ENCODE measurements at places on chromosomes 5 and 9. TPM values are rescaled to one million over a fixed set of nuclear protein-coding genes. Genes with fewer than 3 reads are reported as not detected.
A peak's percentile ranks its signal among the peaks of the same experiment; 100 is the strongest.

GRCh38 chr5:9431151-9431495 lies 114.8 kb downstream of the SEMA5A start:
- DNase-seq, result no peak

GRCh38 chr5:111935009-111935408 lies 178.0 kb upstream of the NREP start:
- DNase-seq, result no peak

GRCh38 chr9:69497816-69498215 lies 172.8 kb downstream of the ENTREP1 start:
- DNase-seq, result no peak

DNA sequence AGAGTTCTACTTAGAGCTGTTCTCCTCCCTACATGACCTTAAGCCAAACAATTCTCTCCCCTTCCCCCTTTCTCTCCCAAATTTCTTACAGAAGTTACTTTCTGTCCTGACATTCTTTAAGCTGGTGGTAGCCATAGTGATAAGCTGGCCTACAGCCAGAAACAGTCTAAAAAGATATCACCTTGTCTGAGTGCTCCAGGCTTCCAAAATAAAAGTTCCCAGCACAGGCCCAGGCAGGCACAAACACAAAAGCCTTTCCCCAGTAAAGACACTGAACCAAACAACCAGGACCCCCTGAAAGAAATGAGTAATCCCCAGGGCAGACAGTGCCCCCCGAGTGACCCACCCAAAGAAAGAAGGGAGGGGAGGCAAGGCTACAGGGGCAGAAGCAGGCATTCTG lies 19.2 kb downstream of the SIL1 start:
- no peak for DNase-seq

DNA sequence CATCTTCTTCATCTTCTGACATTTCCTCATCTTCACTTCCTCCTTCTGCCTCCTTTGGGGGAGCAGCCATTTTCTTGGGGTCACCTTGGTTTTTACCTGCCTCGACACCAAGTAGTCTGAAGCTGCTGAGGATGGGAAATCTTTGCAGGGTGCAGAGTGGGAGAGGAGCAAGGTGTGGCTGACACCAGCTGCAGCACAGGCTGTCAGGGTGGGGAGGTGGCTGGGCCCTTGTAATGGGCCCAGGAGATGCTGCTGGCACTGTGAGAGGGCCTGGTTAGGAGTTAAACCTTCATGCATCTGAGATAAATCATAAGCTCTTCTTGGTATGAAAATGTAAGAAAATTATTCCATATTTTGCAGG lies 7.7 kb downstream of the RABL6 start:
- DNase-seq, result no peak

GRCh38 chr9:127777368-127777980 lies 992 bp downstream of the SH2D3C start:
- no peak for DNase-seq

DNA sequence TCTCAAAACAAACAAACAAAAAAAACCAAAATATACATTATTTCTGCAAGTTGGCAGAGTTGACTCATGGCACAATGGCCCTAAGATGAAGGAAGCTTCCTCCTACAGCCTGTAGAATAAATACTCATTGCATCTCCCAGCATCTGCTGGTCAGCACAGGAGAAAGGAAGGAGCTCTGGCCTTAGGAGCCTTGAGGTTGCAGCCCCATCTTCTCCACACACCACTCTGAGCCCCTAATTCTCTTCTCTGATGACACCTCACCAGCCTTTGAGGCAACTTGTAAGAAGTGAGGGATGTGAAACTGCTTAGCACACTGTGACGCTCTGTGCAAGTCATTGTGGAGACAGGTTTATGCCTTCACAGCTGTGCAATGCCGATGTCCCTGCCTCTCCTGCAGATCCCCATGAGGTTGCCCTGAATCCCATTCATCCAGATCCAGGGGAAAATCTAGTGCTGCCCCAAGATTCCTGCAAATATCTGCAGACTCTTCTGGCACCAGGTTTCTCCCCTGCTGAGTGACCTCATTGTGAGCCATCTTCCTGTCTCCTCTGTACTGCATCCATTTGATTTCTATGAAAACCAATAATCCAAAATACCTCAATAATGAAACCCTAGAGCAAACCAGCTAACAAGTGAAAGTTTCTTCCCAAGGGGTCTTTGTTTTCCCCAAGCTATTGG lies 65.3 kb upstream of the TGFBR1 start:
- DNase-seq, result no peak

GRCh38 chr5:143139585-143139984 lies 263.9 kb downstream of the NR3C1 start:
- no peak for DNase-seq

Gene PCDHB14
- 5.4 TPM for polyA plus RNA-seq

DNA sequence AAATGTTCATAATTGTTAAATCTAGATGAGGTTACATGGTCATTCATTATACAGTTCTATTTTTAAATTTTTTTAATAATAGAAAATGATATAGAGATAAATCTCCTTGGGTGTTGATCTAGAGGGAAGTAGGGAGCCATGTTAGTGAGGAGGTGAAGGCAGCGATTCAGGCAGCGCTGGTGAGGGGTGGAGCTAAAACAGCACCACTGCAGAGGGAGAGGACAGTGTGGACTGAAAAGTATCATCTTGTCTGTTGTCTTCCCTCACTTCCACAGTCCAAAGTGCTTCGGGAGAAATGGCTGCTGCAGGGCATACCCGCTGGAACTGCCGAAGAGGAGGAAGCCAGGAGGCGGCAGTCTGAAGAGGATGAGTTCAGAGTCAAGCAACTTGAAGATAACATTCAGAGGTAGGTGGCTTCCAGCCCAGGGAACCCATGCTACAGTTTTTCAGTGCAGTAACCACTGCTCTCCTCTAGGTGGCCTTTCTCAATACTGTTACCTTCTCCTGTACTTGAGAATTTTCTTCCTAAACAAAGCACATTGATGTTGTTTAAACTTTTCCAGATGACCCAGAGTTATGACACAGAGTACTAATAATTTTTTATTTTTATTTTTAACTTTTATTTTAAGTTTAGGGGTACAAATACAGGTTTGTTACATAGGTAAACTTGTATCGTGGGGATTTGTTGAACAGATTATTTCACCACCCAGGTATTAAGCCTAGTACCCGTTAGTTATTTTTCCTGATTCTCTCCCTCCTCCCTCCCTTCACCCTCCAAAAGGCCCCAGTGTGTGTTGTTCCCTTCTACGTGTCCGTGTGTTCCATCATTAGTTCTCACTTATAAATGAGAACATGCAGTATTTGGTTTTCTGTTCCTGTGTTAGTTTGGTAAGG lies 100.5 kb downstream of the PALM2AKAP2 start:
- no peak for DNase-seq

- peak; percentile 43 for DNase-seq
Measured at GRCh38 chr5:159101685-159102084, 2.0 kb upstream of the EBF1 start.

DNA sequence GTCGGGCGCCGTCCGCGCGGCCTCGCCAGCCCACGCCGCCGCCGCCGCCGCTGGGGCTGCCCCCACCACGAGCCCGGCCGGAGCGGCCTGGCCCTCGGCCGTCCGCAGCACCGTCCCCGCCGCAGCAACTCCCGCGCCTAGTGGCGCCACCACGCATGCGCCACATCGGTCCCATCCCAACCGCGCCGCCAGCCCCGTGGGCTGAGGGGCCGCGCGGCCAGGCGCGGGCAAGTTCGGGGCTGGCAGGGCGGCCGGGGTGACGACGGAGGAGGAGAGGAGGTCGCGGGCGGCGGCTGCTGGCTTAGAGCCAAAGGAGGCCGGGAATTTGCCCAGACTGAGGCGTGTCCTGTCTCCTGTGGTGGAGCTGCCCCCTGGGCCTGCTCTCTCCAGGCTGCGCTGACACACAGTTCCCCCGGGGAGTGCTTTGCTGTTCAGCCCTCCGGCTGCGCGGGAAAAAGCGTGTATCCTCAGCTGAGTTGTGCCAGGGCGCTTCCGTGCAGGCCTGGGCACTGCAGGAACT lies at the start of gene TUSC1:
Gene TUSC1 (minus strand): TSS at position 298 of the 520 bp plus-strand sequence. CDS start 132 bp downstream, at position 166.
- DNase-seq, result peak; percentile 72

Gene CACNA1B
- 0.88 TPM for polyA plus RNA-seq

Gene FPGS
- 35.3 TPM for polyA plus RNA-seq

Gene HSPB3
- 123 TPM for polyA plus RNA-seq

- DNase-seq, result no peak
Measured at GRCh38 chr5:167478188-167478587, 813.3 kb upstream of the WWC1 start.

DNA sequence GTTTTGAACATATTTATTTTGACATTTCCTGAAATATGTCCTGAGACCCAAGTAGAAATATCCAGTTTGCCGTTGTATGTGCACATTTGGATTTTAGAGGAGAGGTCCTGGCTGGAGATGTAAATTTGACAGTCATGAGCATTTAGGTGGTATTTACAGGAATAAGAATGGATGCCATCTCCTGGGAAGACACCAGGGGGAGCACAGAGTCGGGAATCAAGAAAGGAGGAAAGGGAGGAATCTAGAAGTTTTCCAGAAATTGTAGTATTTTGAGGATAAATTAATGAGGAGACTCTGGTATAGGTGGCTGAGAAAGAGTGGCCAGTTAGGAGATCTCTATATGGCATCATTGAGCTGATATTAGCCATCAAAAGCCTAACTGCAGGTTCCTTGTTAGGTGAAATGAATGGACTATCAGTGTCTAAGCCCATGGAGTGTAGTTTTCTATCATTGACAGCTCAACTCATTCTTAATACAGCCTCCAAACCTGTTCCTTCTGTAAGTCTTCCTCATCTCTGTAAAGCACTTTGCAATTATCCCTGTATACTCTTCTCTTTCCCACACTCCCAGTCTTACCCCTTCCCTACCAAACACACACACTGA lies 7.2 kb downstream of the GAPT start:
- peak; percentile 38 for DNase-seq

GRCh38 chr5:117657541-117657940 lies 1082.9 kb upstream of the SEMA6A start:
- no peak for DNase-seq

- DNase-seq, result no peak
Measured at GRCh38 chr9:19875291-19875920, 86.6 kb upstream of the SLC24A2 start.

DNA sequence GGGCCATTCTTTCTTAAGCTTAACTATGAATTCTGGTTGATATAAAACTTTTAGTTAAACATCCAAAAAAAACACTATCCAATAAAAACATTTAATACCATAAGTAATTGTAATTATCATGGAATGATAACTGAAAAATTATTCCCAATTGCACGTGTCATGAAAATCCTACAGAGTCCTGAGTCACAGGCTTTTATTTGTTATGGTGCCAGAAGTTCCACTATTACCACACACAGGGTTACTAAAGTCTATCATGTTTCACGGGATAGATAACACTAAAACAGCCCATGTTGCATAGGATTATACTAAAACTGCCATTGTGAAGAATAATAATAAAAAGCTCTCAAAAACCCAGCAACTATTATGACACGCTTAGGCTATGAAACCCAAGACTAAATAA lies 1381.8 kb downstream of the EFNA5 start:
- DNase-seq, result no peak

Gene CDX1
- 0.69 TPM for polyA plus RNA-seq

DNA sequence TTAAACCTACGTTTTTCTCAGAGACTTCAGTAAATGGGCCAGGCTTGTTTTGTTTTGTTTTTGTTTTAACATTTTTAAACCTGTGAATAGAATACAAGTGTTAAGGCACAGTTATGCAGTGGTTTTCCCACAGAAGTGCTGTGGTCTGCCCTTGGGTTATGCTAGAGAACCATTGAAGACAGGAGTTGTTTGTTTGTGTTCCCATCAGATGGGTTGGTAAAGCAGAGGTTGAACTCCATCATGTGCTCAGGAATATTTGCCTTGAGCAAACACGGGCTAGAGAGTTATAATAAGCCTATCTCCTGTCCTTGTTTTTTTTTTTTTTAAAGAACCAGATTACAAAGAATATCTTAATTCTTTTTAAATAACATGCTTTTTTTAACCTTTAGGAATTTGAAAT lies 28.5 kb downstream of the RHOBTB3 start:
- no peak for DNase-seq

Gene PCDHAC2
- not detected for polyA plus RNA-seq

- no peak for DNase-seq
Measured at GRCh38 chr9:116800074-116800473, 113.0 kb downstream of the TRIM32 start.

GRCh38 chr5:142421621-142422397 lies 97.0 kb upstream of the SPRY4 start:
- no peak for DNase-seq
